Fibroblast of skin of right biceps (primary cell): ENCODE measurements at places on chromosomes 11 and 22.

DNA sequence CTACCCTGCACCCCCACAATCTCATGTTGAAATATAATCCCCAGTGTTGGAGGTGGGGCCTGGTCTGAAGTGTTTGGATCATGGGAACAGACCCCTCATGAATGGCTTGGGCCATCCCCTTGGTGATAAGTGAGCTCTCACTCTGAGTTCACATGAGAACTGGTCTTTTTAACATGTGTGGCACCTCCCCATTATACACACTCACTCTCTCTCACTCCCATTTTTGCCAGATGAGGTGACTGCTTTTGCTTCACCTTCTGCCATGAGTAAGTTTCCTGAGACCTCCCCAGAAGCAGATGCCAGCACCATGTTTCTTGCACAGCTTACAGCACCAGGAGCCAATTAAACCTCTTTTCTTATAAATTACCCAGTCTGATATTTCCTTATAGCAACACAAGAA, 32.1 kb upstream of the DRD2 start:
- DNase-seq, result no peak

DNA sequence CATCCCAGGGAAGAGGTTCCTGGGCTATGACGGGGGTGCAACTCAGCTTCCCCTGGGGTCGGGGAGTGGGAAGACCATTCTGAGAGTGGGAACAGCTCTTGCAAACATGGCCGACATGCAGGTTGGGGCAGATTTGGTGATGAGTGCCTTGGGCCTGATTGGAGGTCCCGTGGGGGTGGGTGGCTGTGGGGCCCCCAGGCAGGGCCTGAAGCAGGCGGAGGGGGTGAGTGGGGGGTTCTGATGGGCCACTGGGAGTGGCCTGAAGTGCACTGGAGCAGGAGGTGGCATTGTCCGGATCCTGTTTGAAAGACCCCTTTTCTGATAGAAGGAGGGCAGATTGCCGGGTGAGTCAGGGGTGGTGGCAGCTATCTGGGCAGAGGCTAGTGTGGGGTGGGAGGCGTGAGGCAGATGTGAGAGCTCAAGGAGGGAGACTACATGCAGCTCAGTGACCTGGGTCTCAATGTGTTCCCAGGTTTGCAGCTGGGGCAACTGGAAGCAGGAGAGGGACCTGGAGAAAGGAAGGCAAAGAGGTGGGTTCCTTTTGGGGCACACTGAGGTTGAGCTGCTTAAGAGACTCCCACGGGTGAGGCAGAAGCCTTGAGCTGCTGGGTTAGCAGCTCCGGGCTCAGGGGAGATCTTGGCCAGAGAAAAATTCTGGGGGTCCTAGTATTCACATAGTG, 15.1 kb downstream of the MYEOV start:
- no peak for DNase-seq

- no peak for DNase-seq
Observed at GRCh38 chr11:64711956-64712362, 11.0 kb downstream of the NRXN2 start.

DNA sequence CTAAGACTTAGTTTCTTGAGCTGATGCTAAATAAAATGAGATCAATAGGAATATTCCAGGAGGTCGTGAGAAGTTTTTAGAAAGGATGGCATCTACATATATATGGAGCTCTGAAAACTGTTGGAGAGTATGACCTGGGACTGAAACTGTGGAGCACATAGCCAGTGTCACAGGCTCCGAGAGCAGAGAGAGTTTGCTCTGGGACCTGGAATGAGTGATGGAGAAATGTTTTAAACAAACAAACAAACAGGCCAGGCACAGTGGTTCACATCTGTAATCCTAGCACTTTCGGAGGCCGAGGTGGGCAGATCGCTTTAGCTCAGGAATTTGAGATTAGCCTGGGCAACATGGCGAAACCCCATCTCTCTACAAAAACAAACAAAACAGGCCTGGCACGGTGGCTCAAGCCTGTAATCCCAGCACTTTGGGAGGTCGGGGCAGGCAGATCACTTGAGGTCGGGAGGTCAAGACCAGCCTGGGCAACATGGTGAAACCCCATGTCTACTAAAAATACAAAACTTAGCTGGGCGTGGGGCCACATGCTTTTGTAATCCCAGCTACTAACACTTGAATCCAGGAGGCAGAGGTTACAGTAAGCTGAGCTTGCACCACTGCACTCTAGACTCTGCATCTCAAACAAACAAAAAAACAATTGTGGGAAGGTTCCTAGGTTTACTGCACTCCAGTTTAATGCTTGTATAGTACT, 67.1 kb downstream of the SLC35F2 start:
- no peak for DNase-seq

- DNase-seq, result no peak
Observed at GRCh38 chr22:38921806-38922205, 35.6 kb upstream of the APOBEC3A start.

DNA sequence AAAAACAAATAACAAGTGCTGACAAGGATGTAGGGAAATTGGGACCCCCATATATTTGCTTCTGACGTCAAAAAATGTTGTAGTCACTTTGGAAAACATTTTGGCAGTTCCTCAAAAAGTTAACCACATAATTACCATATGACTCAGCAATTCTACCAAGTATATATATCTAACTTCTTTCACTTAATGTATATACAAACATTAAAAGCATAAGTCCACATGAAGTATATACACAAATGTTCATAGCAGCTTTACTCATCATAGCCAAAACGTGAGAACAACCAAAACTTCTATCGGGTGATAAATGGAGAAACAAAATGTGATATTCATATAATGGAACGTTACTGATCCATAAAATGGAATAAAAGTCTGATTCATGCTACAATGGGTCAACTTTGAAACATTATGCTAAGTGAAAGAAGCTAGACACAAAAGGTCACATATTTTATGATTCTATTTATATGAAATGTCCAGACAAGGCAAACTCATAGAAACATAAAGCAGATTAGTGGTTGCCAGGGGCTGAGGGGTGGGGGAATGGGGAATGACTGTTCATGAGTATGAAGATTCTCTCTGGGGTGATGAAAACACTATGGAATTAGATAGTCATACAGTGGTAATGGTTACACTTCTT, 48.7 kb upstream of the TEAD1 start:
- peak; percentile 97 for DNase-seq

DNA sequence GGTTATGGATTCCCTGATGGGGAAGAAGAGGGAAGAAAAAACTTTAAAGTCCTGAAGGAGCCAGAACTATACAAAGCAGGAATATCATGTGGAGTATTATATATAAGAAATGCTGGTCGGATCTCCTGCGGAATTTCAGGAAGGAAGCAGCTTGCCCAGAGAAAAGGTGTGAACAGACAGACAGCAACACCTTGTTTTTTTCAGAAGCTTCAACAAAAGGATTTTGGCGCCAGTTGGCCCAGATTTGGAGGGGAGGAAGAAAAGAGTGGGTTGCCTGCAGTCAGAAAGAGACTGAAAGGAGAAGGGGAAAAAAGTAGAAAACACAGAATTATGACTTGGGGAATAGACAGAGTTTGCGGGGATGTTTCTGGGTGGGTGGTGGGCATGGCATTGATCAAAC, 45.2 kb downstream of the SEZ6L start:
- DNase-seq, result no peak

- DNase-seq, result peak; percentile 69
Observed at GRCh38 chr11:450809-451451, 851 bp downstream of the PTDSS2 start.

- peak; percentile 91 for DNase-seq
Observed at GRCh38 chr11:75428281-75428724, 4.7 kb downstream of the KLHL35 start.

DNA sequence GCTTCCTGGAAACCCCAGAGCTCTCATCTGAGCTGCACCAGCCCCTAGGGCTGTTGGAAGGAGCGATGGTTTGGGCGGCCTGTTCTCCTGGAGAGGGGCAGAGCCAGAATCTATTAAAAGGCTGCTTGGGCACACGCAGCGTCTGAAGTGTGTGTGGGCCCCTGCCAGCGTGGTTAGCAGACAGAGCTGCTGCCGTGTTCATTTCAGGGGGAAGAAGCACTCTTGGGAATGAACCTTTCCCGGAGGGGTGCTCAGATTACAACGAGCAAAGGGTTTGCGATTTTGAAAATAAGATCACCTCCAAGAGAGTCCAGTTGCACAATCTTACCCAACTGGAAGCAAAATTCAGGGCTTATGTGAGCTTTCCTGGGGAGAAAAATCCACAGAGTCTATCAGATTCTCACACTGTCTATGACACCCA, 12.9 kb downstream of the ANO1 start:
- DNase-seq, result no peak

DNA sequence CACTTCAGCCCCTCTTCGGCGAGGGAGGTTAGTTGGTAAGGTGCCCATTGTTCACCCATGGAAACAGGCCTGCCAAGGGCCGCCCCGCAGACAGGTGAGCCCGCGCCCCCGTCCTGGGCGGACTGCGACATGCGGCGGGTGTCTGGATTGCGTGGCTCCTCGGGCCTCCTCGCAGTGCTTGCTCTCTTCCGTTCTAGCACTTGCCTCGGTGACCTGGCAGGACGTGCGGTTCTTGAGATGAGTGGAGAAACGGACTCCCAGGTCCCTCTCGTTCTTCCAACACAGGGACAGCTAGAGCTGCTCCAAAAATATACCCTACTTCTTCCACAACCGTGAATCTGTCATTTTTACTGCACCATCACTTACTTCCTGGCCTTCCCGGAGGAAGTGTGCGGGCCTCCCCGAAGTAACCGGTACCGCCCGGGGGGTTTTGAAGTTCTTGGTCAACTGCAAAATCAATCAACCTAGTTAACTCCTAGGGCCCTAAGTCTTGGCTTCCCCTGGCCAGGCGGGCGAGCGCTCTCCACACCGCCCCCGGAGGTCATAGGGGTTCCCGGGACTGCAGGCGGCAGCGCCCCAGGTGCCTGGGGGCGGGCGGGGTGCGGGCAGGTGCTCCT, 745 bp upstream of the ZBTB44 start:
- no peak for DNase-seq

GRCh38 chr11:1082346-1082727, 7.7 kb downstream of the MUC2 start:
- DNase-seq, result no peak
